H9 (cell line): ENCODE measurements at places on chromosomes 12 and 14. TPM values are rescaled to one million over a fixed set of nuclear protein-coding genes. Genes with fewer than 3 reads are reported as not detected.
A peak's percentile ranks its signal among the peaks of the same experiment; 100 is the strongest.

DNA sequence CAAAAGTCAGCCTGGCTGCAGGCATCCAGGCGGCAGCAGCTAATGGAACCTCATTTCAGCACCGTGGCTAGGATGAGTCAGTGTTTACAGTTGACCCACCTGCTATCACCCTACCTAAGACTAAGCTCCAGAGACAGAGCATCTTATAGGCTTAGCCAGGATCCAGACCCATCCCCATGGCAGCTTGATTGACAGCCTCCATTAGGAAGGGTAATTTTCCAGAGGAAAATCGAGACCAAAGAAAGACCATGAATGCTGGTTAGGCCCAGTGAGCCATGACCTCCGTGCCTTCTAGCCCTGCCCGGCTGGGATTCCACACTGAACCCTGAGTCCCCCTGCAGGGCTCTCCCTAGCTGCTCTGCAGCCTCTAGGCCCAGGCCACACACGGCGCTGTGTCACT lies 38.7 kb downstream of the TUNAR start:
- no peak overlapping the region for H3K27ac ChIP-seq
- DNase-seq = peak; percentile 79

GRCh38 chr12:22047494-22047893 lies 1.5 kb downstream of the CMAS start:
- H3K36me3 ChIP-seq = peaks cover 7% of the 10 kb centered on the region
- H3K27me3 ChIP-seq = no peaks in the 10 kb centered on the region
- DNase-seq = no peak
- H3K27ac ChIP-seq = no peak overlapping the region

GRCh38 chr14:101294136-101294535 lies 267.2 kb upstream of the DIO3 start:
- no peaks in the 10 kb centered on the region; the same call in 1 of the 2 replicates for H3K4me1 ChIP-seq
- no peaks in the 10 kb centered on the region for H3K27me3 ChIP-seq
- no peak overlapping the region for H3K4me3 ChIP-seq
- peak overlapping the region; percentile 68 for H3K27ac ChIP-seq
- H3K36me3 ChIP-seq = peaks cover 41% of the 10 kb centered on the region
- no peak for DNase-seq

DNA sequence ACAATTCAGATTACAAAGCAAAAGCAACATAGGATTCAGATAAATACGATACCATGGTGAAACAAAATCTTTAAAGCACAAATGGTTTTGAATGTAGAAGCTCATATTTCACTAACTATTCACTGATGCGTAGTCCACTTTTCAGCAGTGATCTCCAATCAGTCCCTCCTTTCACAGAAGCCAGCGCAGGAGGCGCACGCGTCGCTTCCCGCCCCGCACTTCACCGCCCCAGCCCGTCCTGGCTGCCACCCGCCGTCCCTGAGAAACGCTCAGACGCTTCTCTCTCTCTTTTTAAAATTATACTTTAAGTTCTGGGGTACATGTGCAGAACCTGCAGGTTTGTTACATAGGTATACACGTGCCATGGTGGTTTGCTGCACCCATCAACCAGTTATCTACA lies 19.8 kb upstream of the CHFR start:
- H3K4me1 ChIP-seq = no peaks in the 10 kb centered on the region
- H3K36me3 ChIP-seq = no peaks in the 10 kb centered on the region; the same call in 1 of the 2 replicates
- H3K4me3 ChIP-seq = no peak overlapping the region
- no peaks in the 10 kb centered on the region for H3K27me3 ChIP-seq
- H3K27ac ChIP-seq = no peak overlapping the region
- no peak for DNase-seq

GRCh38 chr14:68343534-68344118 lies 449.2 kb downstream of the ZFP36L1 start:
- H3K36me3 ChIP-seq = peaks cover 6% of the 10 kb centered on the region
- peak; percentile 43 for DNase-seq
- H3K27me3 ChIP-seq = no peaks in the 10 kb centered on the region
- no peak overlapping the region for H3K27ac ChIP-seq
- H3K4me3 ChIP-seq = no peak overlapping the region

- DNase-seq = peak; percentile 90
- H3K27ac ChIP-seq = peak overlapping the region; percentile 78
- peaks cover 5% of the 10 kb centered on the region; the same call in 1 of the 2 replicates for H3K4me1 ChIP-seq
- H3K36me3 ChIP-seq = peaks cover 3% of the 10 kb centered on the region
These were observed 72.0 kb downstream of the C12orf56 start for GRCh38 chr12:64318605-64319004.

The MYH6 gene
- 0.07 and 0.13 TPM in 2 replicates for total RNA-seq

The DBX2 gene
- not detected in 2 replicates for total RNA-seq

The MGAT4C gene
- total RNA-seq = 1.3 and 2.1 TPM in 2 replicates
